Kidney (tissue), 22 donors: ENCODE measurements at places on chromosomes 5 and 9. TPM values are rescaled to one million over a fixed set of nuclear protein-coding genes. Genes with fewer than 3 reads are reported as not detected.
A peak's percentile ranks its signal among the peaks of the same experiment; 100 is the strongest.

SPAAR gene
- 5.3 TPM for total RNA-seq

GMCL2 gene
- not detected for total RNA-seq

PTGER4 gene
- total RNA-seq: 17.2 TPM

PDLIM4 gene
- total RNA-seq: 47.0 TPM

DNA sequence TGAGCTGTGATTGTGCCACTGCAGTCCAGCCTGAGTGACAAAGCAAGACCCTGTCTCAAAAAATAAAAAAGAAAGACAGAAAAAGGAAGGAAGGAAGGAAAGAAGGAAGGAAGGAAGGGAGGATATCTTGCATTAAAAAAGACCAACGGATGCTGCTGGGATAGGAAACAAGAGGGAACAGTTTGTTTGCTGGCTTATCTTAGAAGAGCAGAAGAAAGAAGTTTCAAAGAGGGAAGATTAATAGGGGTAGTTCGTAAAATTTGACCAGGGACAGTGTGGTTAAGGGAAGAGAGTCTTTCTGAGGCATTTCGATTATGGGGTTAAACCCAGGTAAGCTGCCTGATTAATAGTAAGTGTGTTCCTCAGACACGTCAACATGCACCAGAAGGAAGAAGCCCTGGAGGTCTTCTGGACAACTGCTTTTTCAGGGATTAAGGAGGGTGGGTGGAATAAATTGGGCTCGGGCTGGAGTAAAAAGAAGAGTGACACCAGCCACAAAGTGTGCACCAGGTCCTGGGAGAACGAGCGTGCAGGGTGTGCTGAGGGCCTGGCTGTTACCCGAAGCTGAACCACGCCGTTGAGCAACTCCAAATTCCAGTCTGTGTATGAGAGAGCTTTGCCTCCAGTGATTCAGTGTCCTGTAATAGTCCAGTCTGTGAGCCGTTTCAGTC is 24.8 kb downstream of the FYB1 start:
- H3K4me1 ChIP-seq: no peaks in the 10 kb centered on the region
- H3K36me3 ChIP-seq: no peaks in the 10 kb centered on the region
- no peaks in the 10 kb centered on the region for H3K27me3 ChIP-seq

DNA sequence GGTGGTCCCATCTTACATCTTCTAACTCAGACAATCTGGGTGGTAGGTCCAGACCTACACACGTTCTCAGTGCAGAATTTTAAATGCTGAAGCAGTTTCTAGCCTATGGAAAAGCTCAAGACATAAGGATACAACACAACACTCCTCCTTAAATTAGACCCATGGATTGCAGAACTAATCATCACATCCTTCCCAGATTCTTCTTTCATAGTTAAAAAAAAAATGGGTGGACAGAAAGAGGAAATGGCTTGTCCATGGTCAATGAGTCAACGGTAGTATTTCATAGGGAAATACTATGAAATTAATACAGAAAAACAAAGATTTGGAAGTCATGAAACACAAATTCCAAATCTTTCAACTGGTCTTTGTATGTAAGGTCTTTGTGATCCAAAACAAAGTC is 106.9 kb downstream of the PAPPA start:
- no peaks in the 10 kb centered on the region for H3K27me3 ChIP-seq
- H3K4me3 ChIP-seq: no peak overlapping the region
- no peaks in the 10 kb centered on the region for H3K4me1 ChIP-seq
- no peak overlapping the region for H3K27ac ChIP-seq
- no peak for DNase-seq

- H3K36me3 ChIP-seq: peaks cover 2% of the 10 kb centered on the region
- H3K4me1 ChIP-seq: no peaks in the 10 kb centered on the region
- H3K27ac ChIP-seq: no peak overlapping the region
- H3K4me3 ChIP-seq: no peak overlapping the region
- DNase-seq: no peak
Measured at GRCh38 chr5:168780888-168781287, 201.7 kb upstream of the PANK3 start.

DNA sequence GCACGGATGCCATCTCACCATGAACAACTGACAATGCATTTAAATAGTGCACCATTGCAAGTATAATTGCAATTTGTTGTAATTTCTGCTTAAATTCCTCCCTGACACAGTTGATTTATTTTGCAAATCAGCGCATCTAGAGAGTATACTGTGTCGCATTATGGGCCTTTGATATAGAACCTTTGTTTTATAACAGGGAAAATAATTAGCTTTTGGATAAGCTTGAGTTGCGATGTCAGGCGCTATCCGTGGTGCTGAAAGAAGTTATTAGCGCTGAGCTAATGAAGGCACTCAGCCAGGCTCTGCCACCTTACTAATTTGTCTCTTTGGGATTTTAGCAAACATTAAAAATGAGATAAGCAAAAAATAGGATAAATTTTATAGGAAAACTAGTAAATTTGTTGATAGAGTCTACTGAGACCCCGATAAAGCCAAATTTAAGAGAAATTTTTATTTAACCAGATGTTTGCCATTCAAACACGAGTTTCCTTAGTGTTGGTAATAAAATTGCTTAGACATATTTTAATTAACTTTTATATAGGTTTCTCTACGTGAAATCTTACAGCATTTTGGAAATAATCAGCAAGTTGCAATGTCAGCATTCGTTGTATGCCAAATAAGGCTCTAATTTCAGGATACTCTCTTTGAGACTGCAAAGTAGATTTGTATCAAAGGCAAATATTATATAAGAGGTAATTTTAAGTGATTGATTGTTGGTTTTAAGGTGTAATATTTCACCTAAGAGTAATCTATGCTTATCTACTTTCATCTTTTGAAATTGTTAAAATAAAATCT is 355.5 kb downstream of the TLR4 start:
- peak; percentile 61 for DNase-seq
- H3K27ac ChIP-seq: no peak overlapping the region
- H3K36me3 ChIP-seq: no peaks in the 10 kb centered on the region
- H3K4me1 ChIP-seq: no peaks in the 10 kb centered on the region
- no peak overlapping the region for H3K4me3 ChIP-seq

DNA sequence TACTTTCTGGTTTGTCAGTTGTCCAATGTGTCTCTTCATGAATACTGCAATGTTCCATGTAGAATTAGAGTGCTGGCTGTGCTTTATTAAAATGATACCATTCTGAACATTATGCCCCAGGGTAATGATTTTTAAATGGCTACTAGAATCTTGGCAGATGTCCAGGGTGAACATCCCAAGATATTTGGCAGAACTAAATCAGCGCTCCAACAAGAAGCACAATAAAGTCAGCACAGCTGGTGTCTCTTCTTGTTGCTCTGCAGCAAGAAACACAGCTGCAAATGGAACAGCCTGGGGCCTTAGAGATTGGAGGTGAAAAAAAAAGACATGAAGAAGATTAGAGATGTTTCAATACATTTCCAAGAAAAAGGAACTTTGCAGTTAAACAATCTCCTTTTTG is 248.3 kb downstream of the CDH18 start:
- no peak overlapping the region for H3K27ac ChIP-seq
- H3K4me3 ChIP-seq: no peak overlapping the region
- no peaks in the 10 kb centered on the region for H3K27me3 ChIP-seq
- H3K4me1 ChIP-seq: no peaks in the 10 kb centered on the region

- H3K27me3 ChIP-seq: no peaks in the 10 kb centered on the region
- H3K36me3 ChIP-seq: no peaks in the 10 kb centered on the region
- H3K27ac ChIP-seq: no peak overlapping the region
- no peaks in the 10 kb centered on the region for H3K4me1 ChIP-seq
Measured at GRCh38 chr9:36017278-36017677, 19.4 kb upstream of the RECK start.

DNA sequence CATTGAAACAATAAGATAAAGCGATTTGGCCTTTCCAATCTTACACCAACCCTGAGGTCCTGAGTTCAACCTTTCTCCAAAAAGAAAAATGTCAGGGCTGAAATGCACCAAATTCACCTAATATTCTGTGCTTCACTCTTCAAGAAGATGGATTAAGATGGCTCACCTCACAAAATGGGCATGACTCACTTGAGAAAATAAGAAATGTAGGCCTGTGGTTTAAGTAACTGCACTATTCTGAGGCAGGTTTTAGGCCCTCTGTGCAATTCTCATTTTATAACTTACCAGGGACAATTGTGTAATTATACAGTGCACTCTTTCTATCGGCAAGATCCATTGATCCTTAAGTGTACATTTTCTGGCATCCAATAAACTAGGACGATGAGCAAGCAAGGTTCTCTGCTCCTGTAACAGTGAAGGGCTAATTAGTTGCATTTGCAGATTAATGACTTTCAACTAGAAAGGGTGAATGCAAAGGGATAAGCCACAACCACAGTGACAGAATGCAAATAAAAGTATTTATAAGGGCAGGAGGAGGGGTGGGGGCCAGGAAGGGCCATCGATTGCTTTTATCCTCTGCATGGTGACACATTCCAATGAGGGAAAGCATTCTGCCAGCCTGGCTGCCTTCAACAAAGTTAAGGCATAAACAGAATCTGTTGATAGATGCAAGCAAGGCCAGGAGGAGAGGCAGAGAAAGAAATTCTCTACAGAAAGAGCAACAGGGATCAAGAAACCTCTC is 214.5 kb downstream of the CAAP1 start:
- DNase-seq: no peak
- H3K4me1 ChIP-seq: no peaks in the 10 kb centered on the region
- H3K27me3 ChIP-seq: no peaks in the 10 kb centered on the region
- H3K36me3 ChIP-seq: no peaks in the 10 kb centered on the region
- no peak overlapping the region for H3K4me3 ChIP-seq

DNA sequence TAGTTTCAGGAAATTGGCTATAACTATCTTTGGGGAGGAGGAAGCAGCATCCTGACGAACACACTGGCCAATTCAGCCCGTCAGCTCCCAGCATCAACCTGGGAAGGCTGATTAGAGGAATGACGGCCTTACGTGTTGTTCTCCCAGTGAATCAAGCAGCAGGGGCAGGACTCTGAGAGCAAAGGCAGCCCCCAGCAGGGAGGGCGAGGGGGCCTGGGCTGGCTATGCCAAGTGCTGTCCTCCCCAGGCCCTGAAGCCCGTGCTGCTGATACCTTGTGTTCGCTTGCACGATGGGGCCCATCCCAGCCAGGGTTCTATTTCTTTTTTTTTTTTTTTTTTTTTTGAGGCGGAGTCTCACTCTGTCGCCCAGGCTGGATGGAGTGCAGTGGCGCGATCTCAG is 254.1 kb downstream of the FSTL4 start:
- H3K4me1 ChIP-seq: no peaks in the 10 kb centered on the region
- no peaks in the 10 kb centered on the region for H3K36me3 ChIP-seq
- DNase-seq: no peak
- H3K27me3 ChIP-seq: no peaks in the 10 kb centered on the region
- H3K27ac ChIP-seq: no peak overlapping the region
- H3K4me3 ChIP-seq: no peak overlapping the region

- H3K4me3 ChIP-seq: no peak overlapping the region
- H3K36me3 ChIP-seq: no peaks in the 10 kb centered on the region
- no peak overlapping the region for H3K27ac ChIP-seq
- H3K4me1 ChIP-seq: no peaks in the 10 kb centered on the region
- no peak for DNase-seq
Measured at GRCh38 chr5:113989913-113990305, 372.0 kb upstream of the KCNN2 start.

GRCh38 chr9:133353548-133353947 is 2.7 kb downstream of the SURF1 start:
- no peaks in the 10 kb centered on the region for H3K27me3 ChIP-seq
- no peak overlapping the region for H3K27ac ChIP-seq
- H3K4me1 ChIP-seq: peaks cover 31% of the 10 kb centered on the region
- no peak for DNase-seq

DNA sequence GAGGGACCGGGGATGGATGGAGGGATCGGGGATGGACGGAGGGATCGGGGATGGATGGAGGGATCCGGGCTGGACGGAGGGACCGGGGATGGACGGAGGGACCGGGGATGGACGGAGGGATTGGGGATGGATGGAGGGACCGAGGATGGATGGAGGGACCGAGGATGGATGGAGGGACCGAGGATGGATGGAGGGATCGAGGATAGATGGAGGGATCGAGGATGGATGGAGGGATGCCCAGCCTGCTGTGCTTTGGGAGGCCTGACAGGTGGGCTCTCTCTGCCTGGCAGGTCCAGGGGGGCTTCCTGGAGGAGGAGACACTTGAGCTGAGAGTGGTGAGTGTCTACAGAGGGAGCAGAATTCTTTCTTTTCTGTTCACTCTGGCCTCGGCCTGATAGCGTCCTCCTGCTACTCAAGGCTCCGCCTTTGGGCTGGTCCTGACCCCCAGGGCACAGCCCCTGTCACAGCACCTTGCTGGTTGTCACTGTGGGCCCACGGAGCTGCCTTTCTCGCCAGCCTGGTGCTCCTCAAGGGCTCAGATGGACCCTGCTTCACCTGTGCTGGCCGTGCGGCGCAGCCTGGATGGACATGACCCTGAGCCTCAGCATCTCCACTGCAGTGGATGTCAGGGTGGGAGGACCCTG is 42.2 kb upstream of the RNF130 start:
- H3K27ac ChIP-seq: no peak overlapping the region
- H3K27me3 ChIP-seq: no peaks in the 10 kb centered on the region
- H3K4me1 ChIP-seq: no peaks in the 10 kb centered on the region
- H3K36me3 ChIP-seq: no peaks in the 10 kb centered on the region
- no peak overlapping the region for H3K4me3 ChIP-seq
- peak; percentile 26 for DNase-seq

- H3K36me3 ChIP-seq: peaks cover 3% of the 10 kb centered on the region
- no peak for DNase-seq
Measured at GRCh38 chr5:137989419-137989818, 43.5 kb downstream of the FAM13B start.

- H3K27me3 ChIP-seq: no peaks in the 10 kb centered on the region
- H3K4me1 ChIP-seq: peaks cover 36% of the 10 kb centered on the region
- no peak for DNase-seq
- no peak overlapping the region for H3K4me3 ChIP-seq
- no peak overlapping the region for H3K27ac ChIP-seq
Measured at GRCh38 chr9:134389642-134390041, 63.4 kb downstream of the RXRA start.

DNA sequence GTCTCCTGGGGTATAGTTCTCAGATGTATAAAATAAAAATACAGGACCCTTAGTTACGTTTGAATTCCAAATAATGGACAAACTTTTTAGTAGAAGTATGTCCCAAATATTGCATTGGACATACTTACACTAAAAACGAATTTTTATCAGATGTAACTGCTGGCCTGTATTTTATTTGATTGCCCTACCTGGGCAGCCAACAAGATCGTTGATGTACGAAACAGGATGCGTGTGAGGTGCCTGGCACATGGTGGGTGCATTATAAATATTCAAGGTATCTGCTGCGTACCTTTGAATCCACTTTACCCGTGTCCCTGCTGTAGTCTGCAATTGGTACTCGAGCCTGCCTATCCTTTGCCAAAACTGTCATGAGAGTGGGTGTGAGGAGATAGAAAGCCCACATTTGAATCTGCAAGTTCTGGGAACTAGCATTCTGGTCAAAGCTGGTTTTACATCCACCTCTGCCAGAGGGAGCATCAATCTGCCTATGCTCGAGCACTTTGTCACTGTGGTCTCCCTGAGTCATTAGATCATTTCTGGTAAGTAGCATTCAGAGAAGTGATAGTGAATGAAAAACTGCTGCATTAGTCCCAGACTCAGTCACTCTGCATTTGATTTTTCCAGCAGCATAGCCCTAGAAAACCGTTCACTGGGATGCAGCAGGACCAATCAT is 133.7 kb upstream of the IQGAP2 start:
- H3K27me3 ChIP-seq: no peaks in the 10 kb centered on the region
- H3K36me3 ChIP-seq: no peaks in the 10 kb centered on the region
- H3K27ac ChIP-seq: no peak overlapping the region
- no peak overlapping the region for H3K4me3 ChIP-seq
- peaks cover 4% of the 10 kb centered on the region for H3K4me1 ChIP-seq
